ENCODE measurements at places on chromosomes 12 and 14.

DNA sequence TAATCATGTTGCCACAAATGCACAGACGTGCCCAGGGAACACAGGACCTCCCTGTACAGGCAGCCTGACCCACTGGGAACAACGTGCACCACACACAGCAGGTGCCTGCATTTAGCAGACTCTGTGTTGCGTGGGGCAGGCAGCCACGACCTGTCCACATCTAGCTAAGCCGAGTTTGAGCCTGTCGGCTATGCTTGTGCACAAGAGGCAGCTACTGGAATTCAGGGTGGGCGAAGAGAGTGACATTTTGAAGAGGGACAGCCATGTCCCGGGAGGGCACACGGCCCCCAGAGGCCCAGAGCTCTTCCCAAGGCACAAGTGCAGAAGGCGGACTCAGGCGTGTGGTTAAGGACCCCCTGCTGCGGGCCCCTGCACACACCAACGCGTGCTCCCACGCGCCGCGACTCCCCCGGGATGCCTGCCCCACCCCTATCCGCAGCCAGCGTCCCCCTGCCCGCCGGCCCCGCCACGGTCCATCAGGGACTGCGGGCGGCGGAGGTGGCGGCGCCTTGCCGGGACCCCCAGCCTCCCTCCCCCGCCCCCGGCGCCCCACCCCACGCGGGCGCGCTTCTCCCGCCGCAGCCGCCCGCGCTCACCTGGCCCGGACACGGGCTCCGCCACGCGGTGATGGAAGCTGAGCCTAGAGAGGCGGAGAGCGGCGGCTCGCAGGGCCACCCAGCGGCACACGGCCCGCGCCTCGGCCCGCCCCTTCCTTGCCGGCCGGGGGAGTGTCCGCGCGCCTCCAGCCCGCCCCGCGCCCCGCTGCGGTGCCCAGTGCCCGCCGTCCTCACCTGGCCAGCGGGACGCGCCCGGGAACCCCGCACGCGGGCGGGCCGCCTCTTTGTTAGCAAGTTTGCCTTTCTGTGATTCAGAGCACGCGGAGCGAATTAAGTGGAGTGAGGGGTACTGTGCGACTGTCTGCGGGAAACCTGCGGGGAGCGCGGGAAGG, 125.3 kb upstream of the PRMT8 start:
- peak; percentile 77 for DNase-seq

GRCh38 chr12:20439626-20440025, 71.3 kb downstream of the PDE3A start:
- no peak for DNase-seq

- DNase-seq: no peak
Measured at GRCh38 chr12:103397536-103397935, 98.2 kb downstream of the C12orf42 start.

- DNase-seq: no peak
Measured at GRCh38 chr12:119699199-119699760, 31.3 kb downstream of the PRKAB1 start.

GRCh38 chr14:68794851-68795596, 2.2 kb upstream of the ZFP36L1 start:
- peak; percentile 32 for DNase-seq

DNA sequence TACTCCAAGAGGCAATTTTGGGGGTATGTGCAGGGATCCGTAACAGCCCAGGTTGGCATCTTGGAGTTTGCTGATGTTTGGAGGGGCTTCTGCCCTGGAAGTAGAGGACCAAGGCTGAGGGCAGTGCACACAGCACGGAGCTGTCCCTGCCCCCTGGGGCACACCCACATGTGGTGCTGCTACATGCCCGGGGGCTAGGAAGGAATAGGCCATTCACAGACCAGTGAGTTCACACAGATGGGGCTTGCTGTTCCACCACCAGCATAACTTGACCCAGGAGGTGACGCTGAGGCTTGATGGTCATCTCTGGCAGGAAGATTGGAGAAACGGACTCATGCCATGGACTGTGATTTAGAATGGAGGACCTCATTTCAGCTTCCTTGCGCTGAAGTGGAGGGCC, 231.1 kb upstream of the FKBP4 start:
- DNase-seq: no peak

- peak; percentile 54 for DNase-seq
Measured at GRCh38 chr12:24943947-24944600, 4.8 kb downstream of the BCAT1 start.

DNA sequence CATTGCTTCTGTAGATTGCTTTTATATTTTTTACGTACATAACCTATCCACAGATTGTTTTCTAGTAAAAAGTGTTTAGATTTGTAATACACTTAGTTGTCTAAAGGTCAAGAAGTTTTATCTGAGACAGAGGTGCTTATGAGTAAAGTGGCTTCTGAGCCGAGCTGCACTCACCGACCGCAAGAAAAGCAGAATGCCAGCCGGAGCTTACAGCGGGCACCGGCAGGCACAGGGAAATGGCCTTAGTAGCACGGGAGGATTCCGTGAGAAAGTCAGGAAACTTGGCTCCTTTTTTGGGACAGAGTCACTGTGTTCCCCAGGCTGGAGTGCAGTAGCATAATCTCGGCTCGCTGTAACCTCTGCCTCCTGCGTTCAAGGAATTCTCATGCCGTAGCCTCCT, 29.8 kb downstream of the PIWIL1 start:
- no peak for DNase-seq

GRCh38 chr12:118311666-118312065, 61.0 kb downstream of the TAOK3 start:
- no peak for DNase-seq

DNA sequence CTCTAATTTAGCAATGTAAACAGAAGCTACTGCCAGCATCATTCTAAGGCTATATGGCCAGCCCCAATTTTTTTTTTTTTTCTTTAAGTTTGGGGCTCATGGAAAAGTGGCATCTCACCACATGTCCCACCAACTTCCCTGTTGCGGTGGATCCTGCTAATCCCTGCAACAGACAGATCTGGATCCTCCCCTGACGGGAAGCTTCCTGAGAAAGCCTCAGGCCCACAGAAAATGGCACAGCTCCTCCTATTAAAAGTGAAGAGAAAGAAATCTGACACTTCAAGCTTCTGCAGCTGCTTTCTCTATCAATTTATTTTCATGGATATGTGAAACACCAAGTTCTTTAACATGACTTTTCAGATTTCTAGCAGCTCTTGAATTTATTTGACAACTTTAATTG, 433.8 kb upstream of the DCN start:
- DNase-seq: no peak

GRCh38 chr14:77565289-77565993, 51.0 kb downstream of the SPTLC2 start:
- DNase-seq: no peak

DNA sequence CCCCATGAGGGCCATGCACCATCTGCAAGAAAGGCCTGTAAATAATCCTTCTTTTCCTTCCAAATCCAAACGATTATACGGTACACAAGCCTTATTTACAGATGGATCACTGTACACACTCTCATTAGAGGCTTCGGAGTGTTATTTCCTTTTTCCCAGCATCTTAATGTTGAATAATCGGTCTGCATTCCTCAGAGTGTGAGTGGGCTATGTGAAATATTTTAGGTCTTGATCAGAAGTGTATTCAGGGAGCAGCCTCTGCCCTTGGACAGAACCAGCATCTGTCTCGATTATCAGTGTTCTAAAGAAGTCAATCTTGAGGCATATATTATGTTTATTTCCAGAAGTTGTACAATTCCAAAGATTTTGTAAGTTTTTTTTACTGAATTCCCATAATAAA, 340.6 kb downstream of the SEC23A start:
- no peak for DNase-seq

GRCh38 chr12:28223025-28223554, 32.8 kb downstream of the CCDC91 start:
- no peak for DNase-seq

DNA sequence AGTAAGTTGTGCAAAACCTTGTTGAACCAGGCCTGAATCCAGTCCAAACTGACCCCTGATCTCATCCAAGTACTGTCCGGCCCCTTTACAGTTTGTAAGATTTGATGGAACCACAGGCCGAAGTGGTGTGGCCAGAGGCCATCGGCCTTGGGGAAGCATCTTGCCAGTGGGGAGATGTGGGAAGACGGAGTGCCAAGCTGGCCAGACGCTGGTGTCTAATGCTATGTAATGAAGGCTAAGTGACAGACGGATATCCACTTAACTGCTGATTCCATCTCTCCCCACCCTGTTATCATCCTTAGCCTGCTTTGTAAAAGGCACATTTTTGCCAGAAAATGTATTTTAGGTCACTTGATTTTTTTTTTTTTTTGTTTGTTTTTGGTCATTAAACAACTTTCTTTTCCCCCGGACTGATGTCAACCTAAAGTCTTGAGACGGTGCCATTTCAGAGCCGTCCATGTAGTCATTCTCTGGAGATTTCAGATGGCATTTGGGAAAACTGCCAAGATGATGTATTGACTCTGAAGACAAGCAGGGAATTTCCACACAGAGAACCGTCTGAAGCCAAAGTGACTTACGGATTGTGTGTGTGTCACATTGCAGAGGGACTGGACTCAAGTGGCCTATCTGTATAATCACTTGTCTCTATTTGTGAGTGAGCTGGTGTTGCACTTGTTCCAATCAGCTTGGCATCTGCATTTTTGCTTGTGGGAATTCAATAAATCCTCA, 86.5 kb upstream of the MANSC4 start:
- DNase-seq: peak; percentile 94

DNA sequence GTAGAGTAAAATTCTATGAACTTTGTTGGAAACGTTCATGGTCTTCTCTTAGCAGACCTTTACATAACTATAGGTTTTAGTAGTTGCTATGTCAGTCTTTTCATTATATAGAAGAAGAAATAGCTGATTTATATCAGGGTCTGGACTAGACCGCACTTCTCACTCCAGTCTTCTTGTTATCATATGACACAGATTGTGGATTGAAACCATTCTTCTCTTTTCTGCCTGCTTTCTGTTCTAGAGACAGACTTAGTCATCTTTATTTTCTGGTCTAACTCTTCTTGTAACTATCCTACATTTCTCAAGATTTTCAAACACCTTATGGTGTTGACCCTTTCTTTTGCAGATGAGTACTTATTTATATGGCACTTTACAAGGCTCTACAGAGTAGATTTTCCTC, 55.7 kb downstream of the PCNX1 start:
- DNase-seq: no peak

DNA sequence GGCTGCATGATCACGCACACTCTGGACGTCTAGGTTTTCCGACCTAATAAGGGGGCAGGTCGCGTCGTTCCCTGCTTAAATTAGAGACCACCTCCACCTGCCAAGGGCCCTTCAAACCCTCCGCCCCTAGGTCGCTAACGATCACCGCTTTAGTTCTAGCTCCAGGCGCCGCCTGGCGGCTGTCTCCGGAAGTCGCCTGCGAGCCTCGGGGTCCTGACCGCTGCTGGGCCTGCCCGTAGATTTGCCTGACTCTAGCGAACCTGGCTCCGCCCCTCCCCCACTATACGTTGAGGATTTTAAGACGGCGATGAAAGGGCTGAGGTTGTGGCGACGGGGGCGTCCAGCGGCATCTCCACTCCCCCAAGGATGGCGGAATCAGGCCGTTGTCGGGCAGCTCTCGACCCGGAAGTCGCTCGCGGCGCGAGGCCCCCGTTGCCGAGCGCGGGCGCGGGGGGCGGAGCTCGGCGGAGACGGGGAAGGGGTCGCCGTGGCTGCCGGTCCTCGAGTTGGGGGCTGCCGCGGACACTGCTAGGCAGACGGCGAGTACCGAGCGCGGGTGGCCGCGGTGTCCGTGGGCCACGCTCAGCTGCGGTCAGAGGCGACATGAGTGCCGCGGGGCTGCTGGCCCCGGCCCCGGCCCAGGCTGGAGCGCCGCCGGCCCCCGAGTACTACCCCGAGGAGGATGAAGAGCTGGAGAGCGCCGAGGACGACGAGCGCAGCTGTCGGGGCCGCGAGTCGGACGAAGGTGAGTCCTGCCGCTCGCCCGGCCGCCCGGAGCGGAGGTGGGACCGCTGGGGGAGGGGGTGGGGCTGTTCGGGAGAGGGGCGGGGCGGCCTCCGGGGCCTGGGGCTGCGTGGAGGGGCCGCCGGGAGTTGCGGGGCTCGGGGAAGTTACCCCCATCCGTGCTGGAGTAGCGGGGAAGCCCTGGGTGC, at the start of gene SUDS3:
Gene SUDS3, plus strand, starts transcription at position 467 of the 932 bp plus-strand sequence. Its CDS starts 137 bp downstream, at position 604.
- DNase-seq: peak; percentile 91

- no peak for DNase-seq
Measured at GRCh38 chr12:129776977-129777667, 126.7 kb downstream of the TMEM132D start.

GRCh38 chr12:111439657-111440151, 34.0 kb downstream of the SH2B3 start:
- peak; percentile 80 for DNase-seq

DNA sequence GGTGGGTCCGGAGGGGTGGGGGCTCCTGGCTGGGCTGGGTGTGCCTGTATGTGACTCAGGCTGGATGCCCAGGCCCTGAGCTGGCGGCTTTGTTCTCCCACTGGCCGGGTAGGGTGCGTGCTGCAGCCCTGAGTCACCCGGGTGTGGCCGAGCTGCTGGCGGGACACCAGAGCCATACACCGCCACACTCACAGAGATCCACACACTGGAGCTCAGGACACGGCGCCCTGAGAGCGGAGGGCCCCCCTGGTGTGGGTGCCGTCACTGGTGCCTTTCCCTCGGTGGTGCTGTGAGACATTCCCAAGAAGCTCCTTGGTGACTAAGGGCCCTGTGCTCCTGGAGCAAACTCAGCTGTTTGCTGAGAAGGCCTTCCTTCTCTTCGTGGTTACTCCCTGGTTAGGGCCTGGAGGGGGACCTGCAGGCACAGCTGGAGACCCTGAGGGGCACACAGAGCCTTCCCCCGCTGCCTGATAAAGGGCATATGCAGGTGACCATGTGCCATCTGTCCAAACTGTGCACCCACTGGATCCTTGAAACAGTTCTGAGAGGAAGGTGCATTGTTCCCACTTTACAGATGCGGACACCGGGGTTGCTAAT, 44.3 kb downstream of the KRT80 start:
- DNase-seq: no peak

DNA sequence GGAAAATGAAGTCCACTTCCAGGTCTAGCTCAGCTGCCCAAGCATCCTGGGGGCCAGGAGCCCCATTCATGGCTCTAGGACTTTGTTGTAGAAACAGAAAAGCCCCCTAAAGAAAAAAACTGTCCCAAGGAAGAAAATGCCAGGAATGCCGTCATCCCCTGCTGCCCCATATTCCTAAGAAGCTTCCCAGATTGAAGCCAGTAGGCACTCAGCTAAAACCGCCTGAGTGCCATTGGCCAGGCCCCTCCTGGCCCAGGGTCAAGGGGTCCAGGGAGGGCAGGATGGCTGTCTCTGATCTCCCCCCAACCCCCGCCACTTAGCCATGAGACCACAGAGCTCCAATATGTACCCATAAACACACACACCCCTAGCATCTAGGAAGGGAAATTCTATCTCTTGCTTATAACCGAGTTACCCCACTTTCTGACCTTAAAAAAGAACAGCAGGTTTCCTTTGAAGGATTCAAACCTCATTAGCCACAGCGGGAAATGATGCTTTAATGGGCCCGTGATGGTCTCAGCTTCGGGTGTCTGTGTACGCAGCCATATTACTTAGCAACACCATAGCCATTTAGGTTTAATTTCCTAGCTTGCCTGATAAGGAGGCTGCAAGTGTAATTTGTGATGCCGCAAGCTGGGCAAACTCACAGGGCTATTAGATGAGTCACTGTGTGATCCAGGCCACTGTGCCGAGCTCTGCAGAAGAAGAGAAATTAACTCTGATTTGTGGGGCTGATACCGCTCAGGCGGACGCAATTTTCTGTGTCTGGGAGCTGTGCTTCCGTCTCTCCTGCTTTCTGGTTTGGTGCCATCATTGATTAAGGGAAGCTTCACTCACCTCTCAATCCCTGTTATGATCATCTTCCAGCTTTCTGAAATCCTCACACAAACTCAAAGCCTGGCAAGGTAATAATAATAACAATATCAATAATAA, 84.2 kb downstream of the GCH1 start:
- no peak for DNase-seq

Measured in NCI-H2171 treated with DMSO at 0.1 percent for 48 hours (cell line).